ENCODE measurements at places on chromosomes 4 and X. TPM values are rescaled to one million over a fixed set of nuclear protein-coding genes. Genes with fewer than 3 reads are reported as not detected.
A peak's percentile ranks its signal among the peaks of the same experiment; 100 is the strongest.

DNA sequence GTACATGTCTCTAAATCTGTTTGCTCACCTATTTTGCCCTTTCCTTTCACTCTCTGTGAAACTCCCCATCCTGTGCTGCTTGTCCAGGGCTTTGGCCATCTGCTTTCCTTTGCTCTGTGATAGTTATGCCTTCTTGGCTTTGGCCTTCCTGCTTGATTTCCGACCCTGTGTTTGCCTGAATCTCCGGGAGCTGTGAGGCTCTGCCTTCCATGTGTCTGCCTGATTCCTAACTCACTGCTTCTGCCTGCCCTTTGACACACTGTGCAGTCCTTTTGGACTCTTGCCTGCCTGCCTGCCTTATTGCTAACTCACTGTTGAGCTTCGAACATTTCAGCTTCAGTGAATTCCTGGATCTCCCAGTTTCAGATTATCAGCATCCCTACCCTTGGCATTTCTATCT lies 143.1 kb downstream of the C4orf33 start:
- no peak for DNase-seq

Gene IL3RA
- 5.7 TPM for total RNA-seq

- DNase-seq: peak; percentile 64
Observed at GRCh38 chr4:157803845-157804521, 368.8 kb downstream of the GASK1B start.

DNA sequence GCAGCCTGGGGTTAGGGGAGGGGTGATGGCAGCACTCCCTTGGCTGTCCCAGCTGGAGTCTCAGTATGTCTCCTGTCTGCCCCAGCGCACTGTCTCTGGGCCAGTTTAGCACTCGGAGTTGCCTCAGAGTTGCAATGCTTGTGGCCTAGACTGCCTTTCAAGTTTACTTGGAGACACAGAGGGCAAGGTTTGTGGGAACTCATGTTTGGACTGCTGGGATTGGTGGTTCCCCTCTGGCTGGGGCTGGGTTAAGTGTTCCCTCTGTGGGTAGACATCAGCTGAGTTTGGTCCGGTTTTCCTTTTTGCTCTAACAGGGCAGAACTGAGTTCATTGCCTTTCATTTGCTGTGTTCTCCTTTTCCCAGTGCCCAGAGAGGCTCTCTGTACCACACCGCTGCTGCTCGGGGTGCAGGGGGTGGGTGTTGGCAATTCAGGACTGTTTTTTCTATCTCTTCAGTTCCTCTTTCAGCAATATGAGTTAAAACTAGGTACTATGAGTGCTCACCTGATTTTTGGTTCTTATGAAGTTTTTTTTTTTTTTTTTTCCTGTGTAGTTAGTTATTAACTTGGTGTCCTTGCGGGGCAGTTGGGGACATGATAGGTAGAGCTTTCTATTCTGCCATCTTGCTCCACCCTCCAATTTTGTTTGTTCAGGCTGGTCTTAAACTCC lies 17.2 kb downstream of the RAB33B start:
- DNase-seq: no peak

- DNase-seq: no peak
Observed at GRCh38 chrX:357693-358471, 28.8 kb downstream of the PPP2R3B start.

DNA sequence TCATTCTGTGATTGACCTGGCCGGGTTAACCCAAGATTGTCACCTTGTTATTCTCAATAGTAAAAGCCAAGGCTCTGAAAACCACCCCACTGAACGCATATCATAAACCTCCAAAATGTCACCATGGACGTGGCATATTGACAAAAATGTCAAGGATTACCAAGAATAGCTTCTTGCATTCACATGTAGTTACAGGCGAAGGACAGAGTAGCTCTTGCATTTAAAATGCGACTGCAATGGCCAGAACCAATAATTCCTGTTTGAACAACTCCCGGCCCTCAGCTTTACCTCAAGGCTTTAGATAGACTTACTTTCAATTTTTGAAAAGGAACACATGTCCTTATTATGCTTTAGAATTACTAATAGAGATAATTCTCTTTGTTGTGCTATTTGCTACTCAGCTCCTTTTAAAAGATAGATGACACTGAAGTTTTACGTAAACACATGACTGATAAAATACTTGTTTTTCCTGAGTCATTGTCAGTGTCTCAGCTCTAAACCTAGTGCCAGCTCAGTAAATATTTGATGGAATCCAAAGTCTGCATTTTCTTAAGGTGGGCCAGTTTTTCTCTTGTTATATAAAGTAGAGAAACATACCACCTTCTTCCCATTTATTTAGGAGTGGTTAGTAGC lies 66.3 kb downstream of the CLDN34 start:
- DNase-seq: no peak

- DNase-seq: no peak
Observed at GRCh38 chr4:75494563-75494962, 19.6 kb downstream of the RCHY1 start.
